ENCODE measurements at places on chromosomes 16 and 17.
A peak's percentile ranks its signal among the peaks of the same experiment; 100 is the strongest.

DNA sequence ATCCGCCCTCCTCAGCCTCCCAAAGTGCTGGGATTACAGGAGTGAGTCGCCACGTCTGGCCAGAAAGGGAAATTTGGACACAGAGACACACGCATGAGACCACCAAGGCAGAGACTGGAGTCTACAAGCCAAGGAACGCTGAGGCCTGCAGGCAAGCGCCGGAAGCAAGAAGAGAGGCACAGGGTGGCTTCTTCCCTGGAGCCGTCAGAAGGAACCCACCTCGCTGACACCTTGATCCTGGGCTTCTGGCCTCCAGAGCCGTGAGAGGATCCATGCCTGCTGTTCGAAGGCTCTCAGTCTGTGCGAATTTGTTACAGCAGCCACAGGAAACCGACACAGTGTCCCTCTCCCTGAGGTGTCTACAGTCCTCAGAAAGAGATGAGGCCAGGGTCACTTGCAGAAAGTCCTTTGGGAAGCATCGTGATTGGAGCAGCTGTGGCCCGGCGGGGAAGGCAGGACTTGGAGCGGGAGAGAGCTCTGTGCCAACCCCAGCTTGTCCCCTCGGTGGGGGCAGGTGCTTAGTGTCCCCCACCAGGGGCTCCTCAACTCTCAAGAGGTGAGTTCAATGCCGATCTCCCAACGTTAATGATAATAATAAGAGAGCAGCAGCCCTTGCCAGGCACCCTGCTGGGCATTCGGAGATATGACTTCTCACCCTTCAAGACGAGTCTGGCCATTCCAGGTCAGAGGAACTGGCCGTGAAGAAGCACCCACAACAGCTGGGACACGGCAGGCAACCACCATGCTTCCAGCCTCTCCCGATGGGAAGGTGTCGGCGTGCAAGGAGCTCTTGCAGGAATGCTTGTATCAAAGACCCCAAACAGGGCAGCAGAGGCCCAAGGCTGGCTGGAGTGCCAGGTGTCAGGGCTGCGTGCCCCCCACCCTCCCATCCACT is 68.4 kb upstream of the TNRC6C start:
- DNase-seq = no peak

DNA sequence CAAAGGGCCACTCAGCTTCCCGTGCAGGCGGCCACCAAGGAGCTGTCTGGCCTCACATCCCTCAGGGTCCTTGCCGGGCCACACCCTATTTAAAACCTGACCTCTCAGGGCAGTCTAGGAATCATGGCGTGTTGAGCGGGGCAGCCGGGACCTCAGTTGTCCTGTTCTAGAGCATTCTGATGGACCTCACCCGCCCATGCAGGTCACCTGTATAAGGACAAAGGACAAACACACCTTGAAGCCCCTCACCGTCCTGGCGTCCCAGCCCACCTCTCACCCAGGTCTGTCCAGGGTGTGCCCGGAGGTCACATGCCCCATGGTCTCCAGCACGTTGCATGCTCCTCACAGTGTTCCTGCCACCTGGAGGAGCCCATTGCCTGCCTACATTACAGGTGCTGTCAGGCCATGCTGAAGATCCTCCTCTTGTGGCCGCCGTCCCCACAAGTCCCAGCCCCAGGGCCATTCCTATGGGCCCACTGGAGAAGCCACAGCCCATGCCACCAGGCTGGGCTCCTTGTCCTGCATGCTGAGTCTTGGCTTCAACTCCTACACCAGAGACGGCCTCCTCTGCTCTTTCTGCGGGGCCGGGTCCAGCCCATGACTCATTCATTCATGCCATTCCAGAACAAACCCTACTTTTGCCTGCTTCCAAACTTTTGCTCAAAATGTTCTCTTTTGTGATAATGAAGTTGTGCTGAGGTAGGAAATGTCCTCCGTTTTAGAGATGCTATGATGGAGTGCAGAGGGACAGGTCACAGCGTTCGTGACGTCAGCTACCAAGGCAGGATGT is 46.3 kb downstream of the PEMT start:
- DNase-seq = no peak

DNA sequence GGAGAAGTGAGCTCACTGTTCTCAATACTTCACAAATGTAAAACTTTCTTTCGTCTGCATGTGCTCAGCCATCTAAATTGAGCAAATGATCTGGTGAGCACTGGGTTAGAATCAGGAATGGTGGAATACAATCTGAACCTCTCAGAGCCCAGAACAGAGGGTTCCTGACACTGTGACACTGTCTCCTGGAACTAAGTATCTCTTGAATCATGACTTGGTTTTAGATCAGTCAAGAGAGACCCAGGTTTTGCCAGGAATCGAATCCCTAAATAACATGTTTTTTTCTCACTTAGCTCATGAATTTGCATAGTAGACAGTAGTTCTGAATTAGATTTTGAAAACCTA is 49.3 kb downstream of the SF3B3 start:
- no peak for DNase-seq

GRCh38 chr16:84609563-84610177 is 8.2 kb downstream of the COTL1 start:
- DNase-seq = no peak

DNA sequence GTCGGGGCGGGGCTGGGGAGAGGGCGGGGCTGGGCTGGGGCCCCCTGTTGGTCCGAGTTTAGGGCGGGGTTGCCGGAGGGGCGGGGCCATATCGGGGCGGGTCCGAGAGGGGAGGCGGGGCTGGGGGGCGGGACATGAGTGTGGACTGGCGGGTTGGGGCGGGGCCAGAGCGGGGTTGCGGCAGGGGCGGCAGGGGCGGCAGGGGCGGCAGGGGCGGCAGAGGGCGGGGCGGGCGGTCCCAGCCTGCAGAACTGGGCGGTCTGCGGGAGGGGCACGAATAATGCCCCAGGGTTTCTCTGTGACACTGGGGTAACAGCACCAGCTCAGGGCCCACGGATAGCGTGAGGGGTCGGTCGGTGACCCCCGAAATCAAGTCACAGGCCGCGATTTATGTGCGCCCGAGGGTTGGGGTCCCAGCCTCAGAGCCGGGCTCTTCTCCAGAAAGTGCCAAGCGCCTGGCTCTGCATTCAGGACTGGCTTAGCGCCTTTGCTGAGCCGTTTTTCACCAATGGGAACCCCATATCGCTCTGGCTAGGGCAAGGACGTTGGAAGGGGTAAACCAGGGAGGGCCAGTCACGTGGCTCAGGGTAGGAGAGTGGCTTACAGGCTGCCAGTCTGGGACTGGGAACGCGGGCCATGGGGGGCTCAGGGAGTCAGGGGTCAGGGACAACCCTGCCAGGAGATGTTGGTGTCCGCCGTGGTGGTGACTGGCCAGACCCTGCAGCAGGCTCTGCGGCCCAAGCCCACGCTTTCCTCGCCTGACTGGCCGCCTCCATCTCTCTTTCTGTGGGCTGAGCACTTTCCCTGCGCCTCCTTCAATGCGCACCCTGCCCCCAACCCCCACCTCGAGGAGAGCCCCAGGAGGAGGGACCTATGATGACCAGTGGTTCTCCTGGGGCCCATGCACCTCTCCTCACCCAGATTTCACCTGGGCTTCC is 1.2 kb upstream of the METTL26 start:
- DNase-seq = no peak

- DNase-seq = peak; percentile 76
Observed at GRCh38 chr17:68694791-68695485, 93.8 kb upstream of the FAM20A start.

GRCh38 chr17:67390646-67391361 is 13.7 kb downstream of the PITPNC1 start:
- DNase-seq = peak; percentile 99

Data from HT1080 (cell line).